ENCODE measurements at places on chromosomes 7 and 10.

GRCh38 chr7:132666071-132666773 lies 90.0 kb upstream of the PLXNA4 start:
- no peak for DNase-seq

DNA sequence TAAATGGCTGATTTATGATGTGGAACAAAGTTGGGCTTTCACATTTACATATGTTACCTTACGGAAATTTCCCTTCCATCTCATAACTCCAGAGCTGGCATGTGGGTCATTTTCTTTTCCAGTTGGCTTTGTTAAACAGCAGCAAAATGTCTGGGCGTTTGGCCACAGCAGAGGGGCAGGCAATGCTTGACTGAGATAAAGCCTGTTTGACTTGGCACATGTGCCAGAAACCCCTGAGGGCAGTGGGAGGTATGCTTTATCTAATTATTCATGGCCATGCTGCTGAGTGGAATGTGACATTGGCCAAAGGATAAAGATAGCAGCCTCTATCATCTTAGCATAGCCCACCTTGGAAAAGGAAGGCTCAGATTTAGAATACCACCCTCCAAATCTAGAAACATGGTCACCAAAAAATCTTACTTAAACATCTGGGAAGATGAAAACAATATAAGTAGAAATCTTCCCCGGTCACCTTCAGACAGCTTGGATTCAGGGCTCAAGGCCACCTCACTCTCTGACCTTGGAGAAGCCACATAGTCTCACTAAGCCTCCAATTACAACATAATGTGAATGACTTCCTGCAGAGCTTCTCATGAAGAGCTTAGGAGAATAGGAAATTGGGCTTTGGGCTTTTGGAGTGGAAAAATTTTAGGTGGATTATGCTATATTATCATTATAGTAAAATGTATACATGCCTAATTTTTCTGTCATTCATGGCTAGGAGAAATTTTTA lies 101.5 kb downstream of the GRM3 start:
- no peak for DNase-seq

DNA sequence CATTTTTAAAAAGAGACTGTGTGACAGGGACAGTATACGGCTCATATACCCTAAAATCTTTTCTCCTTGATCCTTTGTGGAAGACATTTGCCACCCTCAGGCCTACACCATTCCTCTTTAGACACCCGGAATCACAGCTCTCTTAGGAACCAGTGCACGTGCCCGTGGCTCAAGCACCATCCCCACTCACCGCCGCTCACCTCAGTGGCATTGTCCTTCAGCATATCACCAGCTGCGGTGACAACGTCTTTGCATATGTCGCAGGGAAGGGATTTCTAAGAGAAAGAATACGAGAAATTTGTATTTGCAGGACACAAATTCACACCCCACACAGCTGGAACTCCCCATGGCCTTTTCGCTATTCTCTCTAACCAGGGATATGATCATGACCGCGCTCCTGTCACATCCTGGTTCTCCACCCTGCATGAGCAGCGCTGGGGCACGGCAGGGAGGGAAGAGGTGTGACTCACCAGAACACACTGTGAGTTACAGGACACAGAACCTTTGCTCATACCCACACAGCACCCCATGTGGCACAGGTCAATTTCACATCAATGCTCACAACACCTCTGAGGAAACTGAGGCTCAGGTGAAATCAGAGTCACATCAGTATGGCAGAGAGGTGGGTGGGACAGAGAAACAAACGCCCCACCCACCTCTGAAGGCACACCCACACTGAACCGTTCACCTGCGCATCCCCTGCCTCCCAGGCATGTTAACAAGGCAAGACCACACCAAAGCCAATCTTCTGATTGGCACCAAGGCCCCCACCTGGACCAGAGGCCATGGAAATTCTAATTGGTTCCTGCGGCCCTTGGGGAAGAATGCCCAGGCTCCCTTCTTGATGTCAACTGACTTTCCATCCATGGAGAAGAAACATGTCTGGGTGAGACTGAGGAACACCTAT lies 19.2 kb downstream of the PSAP start:
- DNase-seq: no peak

GRCh38 chr10:119535305-119535704 lies 7.2 kb downstream of the RGS10 start:
- no peak for DNase-seq

DNA sequence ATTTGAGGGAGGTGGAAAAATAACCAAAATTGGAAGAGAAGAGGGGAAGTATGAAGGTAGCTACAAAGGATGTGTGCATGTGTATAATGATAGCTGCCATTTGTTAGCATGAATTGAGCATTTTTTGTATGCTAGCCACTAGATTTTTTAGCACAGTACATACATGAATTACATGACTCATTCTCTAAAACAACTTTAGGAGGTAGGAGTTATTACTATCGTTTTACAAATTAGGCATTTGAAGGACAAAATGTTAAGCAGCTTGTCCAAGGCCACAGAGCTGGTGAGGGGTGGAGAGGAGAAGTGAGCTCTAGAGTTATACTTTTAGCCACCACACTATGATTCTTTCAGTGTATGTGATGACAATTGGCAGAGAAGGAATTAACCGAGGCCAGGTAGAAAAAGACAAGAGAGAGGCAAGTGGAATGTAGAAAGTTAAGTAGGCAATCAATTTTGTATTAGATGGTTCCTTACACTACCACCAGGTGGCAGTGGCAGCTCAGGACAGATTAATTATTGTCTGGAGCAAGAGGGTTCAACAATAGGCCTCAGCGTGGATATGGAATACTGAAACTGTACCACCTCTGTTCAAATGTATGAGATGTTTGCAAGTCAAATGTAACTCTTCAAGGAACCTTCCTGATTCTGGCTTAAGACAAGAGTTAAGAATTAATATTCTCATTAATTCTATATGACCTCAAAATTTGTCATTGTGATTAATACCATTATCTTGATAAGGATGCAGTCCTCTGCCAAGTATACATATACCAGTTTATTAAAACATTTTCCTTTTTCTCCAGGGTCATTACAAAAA lies 128.0 kb downstream of the MBL2 start:
- no peak for DNase-seq

DNA sequence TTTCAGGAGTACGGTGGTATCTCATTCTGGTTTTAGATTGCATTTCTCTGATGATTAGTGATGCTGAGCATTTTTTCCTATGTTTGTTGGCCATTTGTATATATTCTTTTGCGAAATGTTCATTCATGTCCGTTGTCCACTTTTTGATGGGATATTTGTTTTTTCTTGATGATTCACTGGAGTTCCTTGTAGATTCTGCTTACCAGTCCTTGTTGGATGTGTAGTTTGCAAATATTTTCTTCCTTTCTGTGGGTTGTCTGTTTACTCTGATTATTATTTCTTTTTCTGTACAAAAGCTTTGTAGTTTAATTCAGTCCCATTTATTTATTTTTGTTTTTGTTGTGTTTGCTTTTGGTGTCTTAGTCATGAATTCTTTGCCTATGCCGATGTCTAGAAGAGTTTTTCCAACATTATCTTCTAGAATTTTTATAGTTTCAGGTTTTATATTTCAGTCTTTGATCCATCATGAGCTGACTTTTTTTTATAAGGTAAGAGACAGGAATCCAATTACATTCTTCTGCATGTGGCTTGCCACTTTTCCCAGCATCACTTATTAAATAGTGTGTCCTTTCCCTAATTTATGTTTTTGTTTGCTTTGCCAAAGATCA lies 320.5 kb downstream of the MAGI2 start:
- DNase-seq: no peak

GRCh38 chr10:88178758-88179157 lies 315.3 kb downstream of the PTEN start:
- no peak for DNase-seq

Measured in cortex of kidney (tissue), 1 donor.